ENCODE measurements at places on chromosomes 4 and X. TPM values are rescaled to one million over a fixed set of nuclear protein-coding genes. Genes with fewer than 3 reads are reported as not detected.

DNA sequence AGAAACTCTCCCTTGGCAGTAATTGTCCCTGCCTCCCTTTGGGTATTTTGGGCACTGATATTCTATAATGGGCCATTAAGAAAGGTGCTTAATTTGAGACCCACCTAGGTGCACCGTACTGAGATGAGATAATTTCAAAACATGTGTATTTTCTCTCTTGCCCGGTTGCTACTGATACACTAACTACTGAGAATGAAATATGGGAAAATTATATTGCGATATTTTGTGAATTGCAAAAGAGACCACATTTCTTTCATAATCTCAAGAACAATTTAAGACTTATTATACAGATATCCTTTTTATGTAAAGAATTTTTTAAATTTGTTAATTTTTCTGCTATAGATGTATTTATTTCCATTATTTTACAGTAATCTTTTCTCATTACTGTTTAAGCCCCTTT, 284.9 kb downstream of the ADGRL3 start:
- no peak for DNase-seq

GRCh38 chr4:73281396-73281795, 22.8 kb upstream of the ANKRD17 start:
- no peak for DNase-seq

- no peak for DNase-seq
Observed at GRCh38 chrX:2395261-2395992, 105.3 kb downstream of the DHRSX start.

GRCh38 chrX:133634416-133634815, 219.1 kb upstream of the GPC4 start:
- no peak for DNase-seq

The RGN gene
- 2.1 TPM for polyA plus RNA-seq

GRCh38 chr4:94762326-94762725, 4.6 kb downstream of the BMPR1B start:
- no peak for DNase-seq
